ENCODE measurements at places on chromosomes 6 and 20.

DNA sequence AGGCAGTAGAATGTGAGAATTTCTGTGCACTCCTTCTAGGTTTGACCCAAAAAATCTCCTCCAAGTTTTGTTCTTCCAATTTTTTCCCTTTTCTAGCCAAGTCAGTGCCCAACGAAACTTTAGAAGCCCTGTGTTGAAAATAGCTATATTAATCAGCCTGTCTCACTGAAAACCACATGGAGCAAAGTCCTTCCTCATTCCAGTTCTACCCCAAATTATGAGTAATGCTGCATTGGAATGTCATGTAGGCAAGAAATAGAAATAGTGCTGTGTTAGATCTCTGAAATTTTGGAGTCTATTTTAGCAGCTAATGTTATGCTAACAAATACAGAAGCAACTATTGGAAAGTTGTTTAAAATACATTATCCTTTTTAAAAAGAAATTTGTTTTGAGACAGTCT is 725.5 kb downstream of the TBC1D32 start:
- H3K27me3 ChIP-seq = no peaks in the 10 kb centered on the region
- H3K36me3 ChIP-seq = no peaks in the 10 kb centered on the region
- no peak overlapping the region for H3K4me3 ChIP-seq
- no peak overlapping the region for H3K27ac ChIP-seq
- DNase-seq = no peak

DNA sequence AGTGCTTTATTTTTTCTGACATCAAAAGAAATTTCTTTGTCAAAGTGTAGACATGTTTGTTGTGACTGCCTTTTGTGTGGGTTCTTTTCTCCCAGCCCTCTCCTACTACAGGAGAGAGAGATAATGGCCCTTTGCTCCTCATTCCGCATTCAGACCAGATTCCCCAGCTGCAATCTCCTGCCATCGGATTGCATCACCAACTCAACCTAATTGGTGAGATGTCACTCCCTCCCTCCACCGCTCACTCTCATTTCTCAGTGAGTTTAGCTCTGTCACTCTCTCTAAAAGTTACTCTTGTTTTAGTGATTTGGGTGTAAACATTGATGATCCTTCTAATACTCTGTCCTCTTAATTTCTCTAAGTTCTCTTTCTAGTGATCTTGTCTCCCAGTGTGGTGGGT is 22.7 kb downstream of the UTRN start:
- no peak overlapping the region for H3K27ac ChIP-seq
- H3K36me3 ChIP-seq = peaks cover 3% of the 10 kb centered on the region
- H3K4me1 ChIP-seq = peaks cover 8% of the 10 kb centered on the region
- no peak for DNase-seq
- no peak overlapping the region for H3K4me3 ChIP-seq
- no peaks in the 10 kb centered on the region for H3K27me3 ChIP-seq

DNA sequence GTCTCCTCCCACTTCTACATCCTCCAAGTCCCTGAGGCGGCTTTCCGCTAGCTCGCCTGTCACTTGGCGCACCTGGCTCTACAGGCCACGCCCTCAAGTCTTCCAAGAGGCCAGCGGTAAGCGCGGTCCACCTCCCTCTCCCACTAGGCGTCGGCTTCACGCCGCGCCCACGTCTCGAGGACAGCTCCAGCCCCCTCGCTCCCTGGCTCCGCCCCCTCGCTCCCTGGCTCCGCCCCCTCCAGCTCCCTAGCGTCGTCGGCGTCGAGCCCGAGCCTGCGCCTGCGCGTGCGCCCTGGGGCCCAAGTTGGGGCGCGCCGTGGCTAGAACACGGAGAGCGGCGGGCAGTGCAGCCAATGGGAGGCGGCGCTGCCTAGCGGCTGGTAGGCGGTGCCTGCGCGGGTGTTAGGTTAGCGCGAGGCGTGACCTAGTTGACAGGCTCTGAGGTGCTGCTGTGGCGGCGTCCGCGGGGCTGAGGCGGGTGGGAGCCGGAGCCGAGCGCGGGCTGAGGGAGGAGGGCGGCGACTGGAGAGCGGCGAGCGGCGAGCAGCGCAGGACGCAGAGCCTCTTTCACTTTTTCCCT is at the start of gene MACROD2:
MACROD2 (plus strand) TSS at position 431 of the 580 bp plus-strand sequence.
- H3K27me3 ChIP-seq = no peaks in the 10 kb centered on the region
- no peaks in the 10 kb centered on the region for H3K4me1 ChIP-seq
- no peak within 1 kb of the TSS for H3K27ac ChIP-seq
- peak within 1 kb of the TSS; percentile 46 for H3K4me3 ChIP-seq
- no peaks in the 10 kb centered on the region for H3K36me3 ChIP-seq

DNA sequence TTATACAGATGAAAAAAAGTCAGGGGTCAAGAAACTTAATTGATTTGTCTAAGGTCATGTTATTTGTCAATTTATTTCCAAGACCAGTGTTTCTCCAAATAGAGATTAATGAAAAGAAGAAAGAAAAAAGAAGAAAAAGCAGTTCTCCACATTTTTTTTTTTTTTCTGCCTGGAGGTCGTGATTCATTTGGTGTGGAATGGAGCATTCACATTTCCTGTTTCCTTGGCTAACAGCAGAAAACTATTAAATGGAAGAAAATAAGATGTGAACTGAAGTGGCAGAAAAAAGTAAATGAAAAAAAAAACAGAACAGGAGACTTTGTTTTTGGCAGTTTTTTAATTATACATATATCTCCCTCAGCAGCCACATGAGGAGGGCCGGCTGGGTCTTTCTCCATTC is 470.8 kb upstream of the ZNF337 start:
- no peaks in the 10 kb centered on the region for H3K27me3 ChIP-seq
- peak; percentile 31 for DNase-seq
- H3K4me3 ChIP-seq = no peak overlapping the region
- no peaks in the 10 kb centered on the region for H3K36me3 ChIP-seq

GRCh38 chr6:30156262-30156599 is 4.8 kb downstream of the TRIM10 start:
- peaks cover 25% of the 10 kb centered on the region for H3K27me3 ChIP-seq
- no peaks in the 10 kb centered on the region for H3K36me3 ChIP-seq
- DNase-seq = no peak
- no peak overlapping the region for H3K4me3 ChIP-seq
- H3K4me1 ChIP-seq = no peaks in the 10 kb centered on the region

- no peak overlapping the region for H3K4me3 ChIP-seq
- H3K27ac ChIP-seq = no peak overlapping the region
- no peaks in the 10 kb centered on the region for H3K36me3 ChIP-seq
- peaks cover 6% of the 10 kb centered on the region for H3K4me1 ChIP-seq
- H3K27me3 ChIP-seq = no peaks in the 10 kb centered on the region
- DNase-seq = no peak
These were observed 71.8 kb downstream of the ALDH8A1 start for GRCh38 chr6:134878136-134878535.

- no peak for DNase-seq
- H3K4me3 ChIP-seq = no peak overlapping the region
- H3K36me3 ChIP-seq = no peaks in the 10 kb centered on the region
- H3K4me1 ChIP-seq = no peaks in the 10 kb centered on the region
- H3K27me3 ChIP-seq = peaks cover 32% of the 10 kb centered on the region
These were observed 36.8 kb upstream of the BHLHE23 start for GRCh38 chr20:63043348-63044203.

DNA sequence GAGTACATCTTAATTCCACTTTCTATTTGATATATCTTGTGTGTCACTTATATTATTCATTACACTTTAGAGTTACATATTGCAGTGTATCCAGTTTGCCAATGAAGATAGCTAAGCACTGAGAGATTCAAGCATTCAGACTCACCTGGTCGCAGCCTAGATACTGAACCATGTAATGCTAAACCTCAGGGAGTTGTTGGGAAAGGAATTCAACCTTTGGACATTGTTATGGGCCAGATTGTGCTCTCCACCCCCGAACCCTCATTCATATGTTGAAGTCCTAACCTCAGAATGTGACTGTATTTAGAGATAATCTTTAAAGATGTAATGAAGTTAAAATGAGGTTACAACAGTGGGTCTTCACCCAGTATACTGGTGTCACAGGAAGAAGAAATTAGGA is 13.8 kb upstream of the KIF16B start:
- no peak overlapping the region for H3K27ac ChIP-seq
- no peaks in the 10 kb centered on the region for H3K4me1 ChIP-seq
- no peaks in the 10 kb centered on the region for H3K36me3 ChIP-seq
- no peak overlapping the region for H3K4me3 ChIP-seq

- no peak overlapping the region for H3K27ac ChIP-seq
- H3K4me3 ChIP-seq = no peak overlapping the region
- H3K27me3 ChIP-seq = no peaks in the 10 kb centered on the region
- H3K36me3 ChIP-seq = no peaks in the 10 kb centered on the region
- H3K4me1 ChIP-seq = peaks cover 12% of the 10 kb centered on the region
These were observed 72.4 kb downstream of the BACH2 start for GRCh38 chr6:90224196-90224595.

DNA sequence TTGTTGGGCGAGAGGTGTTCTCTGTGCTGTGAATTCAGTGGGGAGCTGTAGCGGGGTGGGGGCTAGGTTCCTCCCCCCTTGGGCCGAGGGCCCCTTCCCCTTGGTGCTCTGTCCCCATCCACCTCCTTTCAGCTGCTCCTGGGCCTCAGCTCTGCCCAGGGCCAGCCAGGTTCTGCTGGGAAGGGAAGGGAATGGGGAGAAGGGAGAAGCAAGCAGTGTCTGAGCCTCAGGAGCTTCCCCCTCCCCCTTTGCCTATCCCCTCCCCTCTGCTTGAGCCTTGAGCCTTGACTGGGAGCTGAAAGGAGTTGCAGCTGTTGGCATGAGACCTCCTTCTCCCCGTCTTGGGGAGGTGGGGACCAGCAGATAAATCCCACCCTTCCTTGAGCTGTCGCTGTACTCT is 576 bp upstream of the RRP36 start:
- peaks cover 42% of the 10 kb centered on the region for H3K36me3 ChIP-seq
- H3K4me1 ChIP-seq = peaks cover 12% of the 10 kb centered on the region
- H3K27ac ChIP-seq = peak overlapping the region; percentile 86
- H3K27me3 ChIP-seq = no peaks in the 10 kb centered on the region
- no peak for DNase-seq

GRCh38 chr6:42996513-42996912 is 12.1 kb downstream of the PPP2R5D start:
- H3K27me3 ChIP-seq = no peaks in the 10 kb centered on the region
- DNase-seq = no peak
- no peak overlapping the region for H3K27ac ChIP-seq
- no peaks in the 10 kb centered on the region for H3K4me1 ChIP-seq
- peaks cover 3% of the 10 kb centered on the region for H3K36me3 ChIP-seq
- no peak overlapping the region for H3K4me3 ChIP-seq

GRCh38 chr6:63963769-63964315 is 328.2 kb downstream of the PHF3 start:
- H3K4me3 ChIP-seq = no peak overlapping the region
- no peak overlapping the region for H3K27ac ChIP-seq
- no peaks in the 10 kb centered on the region for H3K36me3 ChIP-seq

GRCh38 chr6:105611606-105612005 is 208.7 kb upstream of the PREP start:
- H3K27ac ChIP-seq = no peak overlapping the region
- H3K27me3 ChIP-seq = no peaks in the 10 kb centered on the region
- H3K4me1 ChIP-seq = peaks cover 16% of the 10 kb centered on the region
- H3K4me3 ChIP-seq = no peak overlapping the region

GRCh38 chr6:88301888-88302768 is 136.0 kb upstream of the CNR1 start:
- no peaks in the 10 kb centered on the region for H3K36me3 ChIP-seq
- H3K4me1 ChIP-seq = no peaks in the 10 kb centered on the region
- no peak overlapping the region for H3K27ac ChIP-seq
- no peak overlapping the region for H3K4me3 ChIP-seq

DNA sequence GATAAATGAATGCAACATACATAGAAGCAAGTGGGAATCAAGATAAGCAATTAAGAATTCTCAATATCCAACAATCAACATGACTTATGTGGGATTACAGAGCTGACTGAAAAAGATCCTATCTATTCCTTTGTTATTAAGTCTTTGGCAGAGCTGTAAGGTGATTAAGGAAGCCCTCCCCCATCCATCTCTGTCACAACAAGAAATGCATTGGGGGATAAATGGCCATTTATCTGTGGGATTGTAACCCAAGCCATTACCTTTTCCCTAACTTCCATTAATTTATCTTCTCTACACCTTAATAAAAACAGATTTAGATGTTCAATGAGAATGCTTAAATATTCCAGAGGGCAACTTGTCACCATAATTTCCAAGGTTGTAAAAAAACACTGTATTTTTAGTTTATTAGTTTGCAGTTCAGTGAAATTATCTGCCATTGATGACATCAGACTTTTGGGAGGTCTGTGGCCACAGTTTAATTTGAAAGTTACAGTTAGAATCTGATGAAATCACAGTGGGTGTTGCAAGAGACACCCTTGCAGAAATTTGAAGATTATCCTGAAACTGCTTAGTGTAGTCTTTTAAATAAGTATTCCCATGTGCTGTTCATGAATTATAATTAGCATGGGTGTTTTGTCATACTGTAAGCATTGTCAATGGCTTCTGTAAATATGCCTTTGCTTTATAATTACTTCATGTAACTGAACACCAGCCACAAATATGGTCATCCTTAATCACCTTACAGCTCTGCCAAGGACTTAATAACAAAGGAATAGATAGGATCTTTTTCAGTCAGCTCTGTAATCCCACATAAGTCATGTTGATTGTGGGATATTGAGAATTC is 49.4 kb upstream of the FYN start:
- peaks cover 3% of the 10 kb centered on the region for H3K4me1 ChIP-seq
- H3K4me3 ChIP-seq = no peak overlapping the region
- peaks cover 2% of the 10 kb centered on the region for H3K27me3 ChIP-seq
- H3K36me3 ChIP-seq = no peaks in the 10 kb centered on the region
- DNase-seq = peak; percentile 59

- H3K36me3 ChIP-seq = no peaks in the 10 kb centered on the region
- H3K27ac ChIP-seq = no peak overlapping the region
- DNase-seq = no peak
- peaks cover 36% of the 10 kb centered on the region for H3K4me1 ChIP-seq
- H3K27me3 ChIP-seq = no peaks in the 10 kb centered on the region
- H3K4me3 ChIP-seq = no peak overlapping the region
These were observed 35.2 kb downstream of the RREB1 start for GRCh38 chr6:7142918-7143475.

DNA sequence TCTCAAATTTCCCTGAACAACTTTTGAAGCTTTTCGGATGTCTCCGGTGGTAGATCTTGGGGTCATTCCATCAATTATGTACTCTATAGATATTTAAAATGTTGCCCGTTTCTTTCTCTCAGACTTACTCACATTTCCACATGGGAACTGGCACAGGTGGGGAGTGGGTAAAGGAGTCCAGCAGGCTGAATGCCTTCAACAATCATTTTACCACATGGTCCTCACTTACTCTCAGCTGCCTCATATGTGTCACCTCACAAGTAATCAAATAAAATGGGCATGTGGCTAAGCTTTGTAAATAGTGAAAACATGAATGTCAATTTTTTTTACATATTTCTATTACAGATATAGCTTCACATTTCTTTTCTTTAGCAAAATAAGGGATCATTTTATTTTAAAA is 677 bp downstream of the HLA-DQA1 start:
- no peaks in the 10 kb centered on the region for H3K4me1 ChIP-seq
- DNase-seq = no peak
- H3K27ac ChIP-seq = no peak overlapping the region
- H3K27me3 ChIP-seq = no peaks in the 10 kb centered on the region

- peaks cover 4% of the 10 kb centered on the region for H3K36me3 ChIP-seq
- H3K27ac ChIP-seq = peak overlapping the region; percentile 97
- H3K4me3 ChIP-seq = no peak overlapping the region
- H3K4me1 ChIP-seq = peaks cover 28% of the 10 kb centered on the region
These were observed 27.8 kb upstream of the TLDC2 start for GRCh38 chr20:36848078-36848660.

- no peak for DNase-seq
- H3K27me3 ChIP-seq = no peaks in the 10 kb centered on the region
- no peak overlapping the region for H3K4me3 ChIP-seq
- no peaks in the 10 kb centered on the region for H3K4me1 ChIP-seq
These were observed 9.5 kb downstream of the SIRPG start for GRCh38 chr20:1648101-1648500.

- H3K27me3 ChIP-seq = no peaks in the 10 kb centered on the region
- no peak overlapping the region for H3K4me3 ChIP-seq
- H3K36me3 ChIP-seq = no peaks in the 10 kb centered on the region
- H3K27ac ChIP-seq = no peak overlapping the region
These were observed 30.1 kb downstream of the CDYL start for GRCh38 chr6:4806337-4806725.

Data from IMR-90 (cell line).